ENCODE measurements at places on chromosomes 5 and 9.

GRCh38 chr9:137189297-137190295 is 1.1 kb downstream of the SSNA1 start:
- no peak for DNase-seq

DNA sequence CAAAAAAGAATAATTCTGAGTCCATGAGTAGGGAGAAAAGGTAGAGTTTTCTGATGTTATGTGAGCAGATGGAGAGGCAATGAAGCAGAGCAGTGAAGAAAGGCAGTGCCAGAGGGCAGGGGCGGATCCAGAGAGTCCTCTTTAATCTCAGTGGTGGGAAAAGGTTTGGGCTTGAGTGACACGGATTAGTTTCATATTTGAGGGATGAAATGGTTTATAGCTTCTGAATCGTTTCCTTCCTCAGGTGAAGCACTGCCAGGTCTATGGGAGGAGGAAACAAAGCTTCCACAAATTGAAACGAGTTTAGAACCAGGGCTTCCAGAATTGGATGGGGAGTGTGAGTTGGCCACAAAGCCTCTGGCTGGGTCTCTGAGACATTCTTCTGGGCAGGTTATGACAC is 517.0 kb upstream of the PAPPA start:
- DNase-seq, result no peak

DNA sequence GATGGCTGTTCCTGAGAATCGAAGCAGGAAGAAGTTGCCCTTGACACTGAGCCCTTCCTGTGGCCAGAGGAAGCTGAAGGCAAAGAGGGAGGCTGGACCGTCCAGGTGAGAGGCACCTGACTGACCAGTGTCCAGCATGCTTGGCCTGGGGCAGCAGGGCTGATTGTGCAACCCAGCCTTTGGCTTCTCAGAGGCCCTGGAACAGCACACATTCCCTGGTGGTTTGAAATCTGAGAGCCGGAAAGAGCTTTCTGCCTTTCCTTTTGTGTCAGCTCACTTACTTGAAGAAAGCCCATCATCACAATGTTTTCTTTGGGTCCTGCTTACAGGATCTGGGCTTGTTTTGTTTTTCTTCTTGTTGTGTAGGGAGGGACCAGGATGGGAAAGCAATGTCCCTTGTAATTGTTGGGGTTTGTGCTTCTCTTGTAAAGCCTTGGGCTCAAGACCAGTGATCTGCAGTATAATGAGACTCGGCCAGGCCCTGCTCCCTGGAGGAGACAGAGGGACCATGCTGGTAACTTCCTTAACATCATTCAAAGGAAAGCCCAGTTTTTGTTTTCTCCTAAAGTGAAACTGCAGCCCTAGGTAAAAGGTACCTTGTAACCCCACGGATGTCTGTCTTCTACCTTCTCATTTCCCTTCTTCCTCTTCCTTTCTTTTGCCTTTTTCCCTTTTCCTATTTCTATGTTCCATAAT is 213.7 kb downstream of the NXNL2 start:
- no peak for DNase-seq

GRCh38 chr9:109455861-109456260 is 42.2 kb downstream of the PTPN3 start:
- no peak for DNase-seq

GRCh38 chr5:179170606-179171005 is 110.4 kb downstream of the ZNF354C start:
- DNase-seq, result no peak

GRCh38 chr5:87329114-87329513 is 61.4 kb downstream of the RASA1 start:
- DNase-seq, result no peak

DNA sequence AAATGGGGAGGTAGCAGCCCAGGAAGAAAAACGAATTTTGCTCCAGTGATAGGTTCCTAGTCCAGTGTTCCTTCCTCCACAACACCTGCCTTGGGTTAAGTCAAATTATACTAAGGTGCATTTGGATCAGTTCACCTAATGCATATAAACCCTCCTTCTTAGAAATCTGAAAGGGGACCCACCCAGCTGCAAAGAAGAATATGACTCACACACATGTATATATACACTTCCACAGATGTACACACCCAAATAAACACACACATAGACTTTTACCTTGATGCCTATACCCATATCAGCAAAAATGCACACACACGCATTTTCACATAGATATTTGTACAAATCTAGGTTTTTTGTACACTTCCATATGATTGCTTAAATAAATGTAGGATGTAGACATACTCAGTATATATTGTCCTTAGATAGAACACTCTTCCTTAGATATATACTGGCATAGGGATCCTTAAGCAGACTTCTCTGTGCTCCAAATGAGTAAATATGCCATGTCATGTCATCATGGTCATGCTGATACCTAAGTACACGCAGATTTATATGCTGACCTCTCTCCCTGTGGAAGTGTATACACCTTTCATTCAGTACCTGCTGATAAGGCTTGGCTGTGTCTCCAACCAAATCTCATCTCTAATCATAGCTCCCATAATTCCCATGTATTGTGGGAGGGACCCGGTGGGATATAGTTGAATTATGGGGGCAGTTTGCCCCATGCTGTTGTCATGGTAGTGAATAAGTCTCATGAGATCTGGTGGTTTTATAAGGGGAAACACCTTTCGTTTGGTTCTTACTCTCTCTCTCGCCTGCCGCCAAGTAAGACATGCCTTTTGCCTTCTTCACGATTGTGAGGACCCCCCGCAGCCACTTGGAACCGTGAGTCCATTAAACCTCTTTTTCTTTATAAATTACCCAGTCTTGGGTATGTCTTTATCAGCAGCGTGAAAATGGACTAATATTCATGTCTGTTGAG is 10.2 kb downstream of the ADRB2 start:
- DNase-seq, result no peak

DNA sequence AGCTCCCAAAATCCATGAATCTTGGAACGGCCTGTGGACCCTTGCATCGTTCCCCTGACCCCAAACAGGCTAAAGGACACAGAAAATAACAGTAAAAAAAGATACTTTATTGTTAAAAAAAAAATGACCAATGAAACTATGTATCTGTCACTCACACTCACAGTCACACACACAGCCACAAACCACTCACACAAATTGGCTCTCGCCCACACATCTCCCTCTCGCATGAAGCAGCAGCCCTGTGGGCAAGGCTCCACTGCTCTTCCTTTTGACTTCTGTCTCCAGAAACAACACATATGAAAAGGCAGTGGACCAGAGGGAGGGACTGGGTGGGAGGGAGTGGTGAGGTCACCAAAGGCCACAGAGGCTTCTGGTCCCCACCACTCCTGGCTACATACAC is 56.6 kb downstream of the SLC36A1 start:
- no peak for DNase-seq

- DNase-seq, result no peak
Observed at GRCh38 chr5:36417221-36417620, 115.5 kb upstream of the RANBP3L start.

GRCh38 chr5:20445326-20445860 is 457.4 kb upstream of the CDH18 start:
- no peak for DNase-seq

- no peak for DNase-seq
Observed at GRCh38 chr5:181098762-181099601, 32.0 kb downstream of the OR2V1 start.

- no peak for DNase-seq
Observed at GRCh38 chr9:107435415-107435814, 54.2 kb downstream of the KLF4 start.

DNA sequence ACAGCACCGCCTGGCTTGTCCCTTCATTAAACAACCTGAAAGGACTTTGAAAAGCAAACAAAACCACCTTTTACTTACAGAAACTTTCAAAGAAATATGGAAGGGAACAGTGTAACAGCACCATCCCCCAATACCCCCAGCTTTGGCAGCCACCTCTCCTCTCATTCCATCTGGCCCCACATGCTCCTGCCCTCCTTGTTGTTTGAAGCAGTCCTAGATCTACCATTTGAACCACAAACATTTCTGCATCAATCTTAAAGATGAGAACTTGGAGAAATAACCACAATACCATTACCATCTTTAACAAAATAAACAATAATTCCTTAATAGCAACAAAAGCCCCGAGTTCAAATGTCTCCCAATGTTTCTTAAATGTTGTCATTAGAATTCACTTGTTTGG is 17.8 kb upstream of the COL15A1 start:
- DNase-seq, result no peak

- no peak for DNase-seq
Observed at GRCh38 chr5:173310861-173311785, 17.1 kb downstream of the STC2 start.

DNA sequence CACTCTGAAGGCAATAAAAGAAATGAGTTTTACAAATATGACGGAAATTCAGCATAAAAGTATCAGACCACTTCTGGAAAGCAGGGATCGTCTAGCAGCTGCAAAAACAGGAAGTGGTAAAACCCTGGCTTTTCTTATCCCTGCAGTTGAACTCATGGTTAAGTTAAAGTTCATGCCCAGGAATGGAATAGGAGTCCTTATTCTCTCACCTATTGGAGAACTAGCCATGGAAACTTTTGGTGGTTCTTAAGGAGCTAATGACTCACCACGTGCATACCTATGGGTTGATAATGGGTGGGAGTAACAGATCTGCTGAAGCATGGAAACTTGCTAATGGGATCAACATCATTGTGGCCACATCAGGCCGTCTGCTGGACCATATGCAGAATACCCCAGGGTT is 93.5 kb upstream of the RGMB start:
- no peak for DNase-seq

DNA sequence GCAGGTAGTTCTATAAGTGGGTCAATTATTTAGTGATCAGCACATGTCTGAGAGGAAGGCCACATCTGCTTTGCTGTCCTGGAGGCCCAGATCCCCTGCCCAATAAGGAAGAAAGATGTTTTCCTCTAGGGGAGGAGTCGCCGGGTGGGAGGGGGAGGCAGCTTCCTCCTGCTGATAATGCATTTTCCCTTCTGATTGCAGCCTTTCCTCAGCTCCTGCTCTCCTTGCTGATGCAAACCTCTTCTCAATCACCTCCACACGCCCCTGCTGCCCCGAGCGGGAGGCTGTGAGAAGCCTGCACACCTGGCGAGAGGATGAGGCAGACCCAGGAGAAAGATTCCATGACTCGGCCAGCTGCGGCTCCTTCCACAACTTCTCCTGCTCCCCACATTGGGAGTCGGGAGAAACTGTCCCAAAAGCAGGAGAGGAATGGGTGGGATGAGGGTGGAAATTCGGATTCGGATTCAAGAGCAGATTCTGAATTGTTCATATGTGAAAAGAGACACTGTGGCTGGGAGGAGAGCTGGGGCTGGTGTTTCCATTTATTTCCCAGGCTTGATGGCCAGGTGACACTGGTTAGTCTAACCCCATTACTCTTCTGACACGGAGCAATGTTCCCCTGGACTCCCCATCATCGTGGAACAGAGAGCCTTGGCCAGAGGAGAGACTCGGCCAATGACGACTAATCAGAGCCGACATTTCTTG is 6.8 kb upstream of the NTNG2 start:
- DNase-seq, result no peak

DNA sequence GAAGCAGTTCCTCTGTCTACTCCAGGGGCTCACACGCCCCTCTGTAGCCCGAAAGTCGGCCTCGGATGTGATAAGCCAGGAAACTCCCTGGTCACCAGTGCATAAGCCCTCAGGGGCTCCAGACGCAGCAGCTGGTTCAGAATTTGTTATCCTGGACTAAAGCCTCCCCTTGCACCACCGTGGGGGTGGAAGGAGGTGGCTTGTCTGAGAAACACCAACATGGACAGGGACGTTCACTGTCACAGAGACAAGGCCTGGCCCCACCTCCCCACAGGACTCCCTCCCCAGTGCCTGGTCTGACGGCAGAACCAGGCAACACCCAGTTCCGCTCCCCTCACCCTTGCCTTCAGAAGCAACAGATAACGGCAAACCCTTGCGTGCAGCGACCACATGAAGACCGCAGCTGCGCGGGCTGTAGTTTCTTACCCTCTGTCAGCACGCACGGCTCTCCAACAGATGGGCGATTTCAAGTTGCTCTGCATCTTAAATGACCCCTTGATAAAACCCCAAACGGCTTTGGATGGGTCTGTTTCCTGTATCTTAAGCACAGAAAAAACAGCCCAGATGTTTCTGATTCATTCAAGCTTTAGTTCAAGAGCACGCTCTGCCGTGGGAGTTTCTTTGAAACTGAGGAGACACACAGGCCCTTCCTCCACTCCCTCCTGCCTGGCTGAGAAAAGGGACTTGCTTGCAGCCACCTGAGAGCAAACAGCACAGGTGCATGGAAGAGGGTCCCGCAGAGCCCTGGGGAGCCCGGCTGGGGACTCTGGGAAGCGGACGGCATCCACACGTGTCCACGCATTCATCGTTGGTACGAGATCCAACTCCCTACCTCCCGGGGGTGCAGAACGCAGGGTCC is 44.7 kb upstream of the NKD2 start:
- no peak for DNase-seq

GRCh38 chr9:108139900-108140299 is 650.3 kb upstream of the KLF4 start:
- no peak for DNase-seq

GRCh38 chr5:28750251-28750650 is 1711.9 kb upstream of the CDH9 start:
- DNase-seq, result no peak

DNA sequence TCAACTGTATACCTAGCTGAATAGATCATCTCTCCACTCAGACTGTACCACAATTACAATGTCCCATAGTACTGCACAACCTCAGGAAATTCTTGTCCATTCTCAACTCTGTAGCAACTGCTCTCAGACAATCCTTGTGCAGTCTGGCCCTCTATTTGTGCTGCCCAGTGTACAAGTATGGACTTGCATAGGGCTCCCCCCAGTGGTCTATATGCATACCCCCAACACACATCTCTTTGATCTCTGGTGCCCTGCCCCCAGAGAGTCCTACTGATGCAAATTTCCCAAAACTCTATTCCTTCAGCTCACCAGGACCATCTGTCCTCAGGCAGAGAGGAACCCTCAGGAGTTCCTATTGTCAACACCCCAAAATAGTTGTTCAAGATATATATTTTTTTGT is 205.3 kb downstream of the SLCO4C1 start:
- DNase-seq, result no peak

DNA sequence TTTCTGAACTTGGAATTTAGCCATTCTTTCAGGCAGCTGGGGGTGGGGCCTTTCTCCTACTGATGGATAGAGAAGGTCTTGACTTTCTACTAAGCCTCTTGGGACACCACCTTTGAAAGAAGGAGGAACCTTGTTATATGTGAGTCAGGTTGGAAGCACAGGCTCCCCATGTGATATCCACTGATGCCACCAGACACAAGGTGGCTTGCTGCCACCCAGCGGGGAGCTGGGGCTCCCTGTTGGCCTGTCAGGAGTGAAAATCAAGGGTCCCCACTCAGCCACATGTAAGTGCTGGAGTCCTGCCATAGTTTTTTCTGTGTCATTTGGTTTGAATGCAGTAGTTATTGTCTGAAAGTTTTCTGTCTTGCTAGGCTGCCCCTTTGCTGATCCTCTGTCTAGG is 252.4 kb upstream of the NFIL3 start:
- no peak for DNase-seq

DNA sequence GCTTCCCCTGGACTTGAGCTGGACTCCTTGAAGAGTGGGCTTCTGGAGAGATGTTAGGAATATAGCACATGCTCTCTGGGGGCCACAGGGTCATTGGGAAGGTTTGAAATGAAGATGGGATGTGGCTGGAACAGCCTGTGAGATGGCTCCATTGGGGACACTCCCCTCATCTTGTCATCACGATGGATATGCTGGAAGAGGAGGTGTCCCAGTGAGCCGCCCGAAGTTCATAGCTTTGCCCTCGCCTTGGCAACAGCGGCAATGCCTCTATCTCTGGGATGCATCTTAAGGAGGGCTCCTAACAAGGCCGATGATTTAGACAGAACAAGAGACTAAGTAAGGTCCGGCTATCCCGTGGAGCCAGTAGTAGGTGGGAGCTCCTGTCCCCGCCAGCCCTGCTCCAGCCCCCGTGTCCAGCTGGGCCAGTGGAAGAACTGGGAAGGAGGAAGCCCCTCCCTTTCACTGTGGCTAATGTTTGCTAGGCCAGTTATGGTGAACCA is 23.9 kb downstream of the AMBP start:
- no peak for DNase-seq

All from caudate nucleus (tissue), 63 donors.